ENCODE measurements at places on chromosomes 1 and 21. TPM values are rescaled to one million over a fixed set of nuclear protein-coding genes. Genes with fewer than 3 reads are reported as not detected.

Gene LAX1
- total RNA-seq = 0.26 TPM

Gene FAM72C
- 0.16 TPM for total RNA-seq

Gene FCGR3A
- 53.7 TPM for total RNA-seq

Gene METTL25B
- total RNA-seq = 14.6 TPM

Gene CDC42
- total RNA-seq = 149 TPM

Gene DYNLT5
- 3.2 TPM for total RNA-seq

Gene LPAR3
- 22.1 TPM for total RNA-seq

Gene VSIG8
- not detected for total RNA-seq

Gene PUM1
- total RNA-seq = 75.1 TPM

Gene QSOX1
- total RNA-seq = 328 TPM

Gene SPATA6
- total RNA-seq = 15.2 TPM

Gene DIRAS3
- total RNA-seq = 1.4 TPM

DNA sequence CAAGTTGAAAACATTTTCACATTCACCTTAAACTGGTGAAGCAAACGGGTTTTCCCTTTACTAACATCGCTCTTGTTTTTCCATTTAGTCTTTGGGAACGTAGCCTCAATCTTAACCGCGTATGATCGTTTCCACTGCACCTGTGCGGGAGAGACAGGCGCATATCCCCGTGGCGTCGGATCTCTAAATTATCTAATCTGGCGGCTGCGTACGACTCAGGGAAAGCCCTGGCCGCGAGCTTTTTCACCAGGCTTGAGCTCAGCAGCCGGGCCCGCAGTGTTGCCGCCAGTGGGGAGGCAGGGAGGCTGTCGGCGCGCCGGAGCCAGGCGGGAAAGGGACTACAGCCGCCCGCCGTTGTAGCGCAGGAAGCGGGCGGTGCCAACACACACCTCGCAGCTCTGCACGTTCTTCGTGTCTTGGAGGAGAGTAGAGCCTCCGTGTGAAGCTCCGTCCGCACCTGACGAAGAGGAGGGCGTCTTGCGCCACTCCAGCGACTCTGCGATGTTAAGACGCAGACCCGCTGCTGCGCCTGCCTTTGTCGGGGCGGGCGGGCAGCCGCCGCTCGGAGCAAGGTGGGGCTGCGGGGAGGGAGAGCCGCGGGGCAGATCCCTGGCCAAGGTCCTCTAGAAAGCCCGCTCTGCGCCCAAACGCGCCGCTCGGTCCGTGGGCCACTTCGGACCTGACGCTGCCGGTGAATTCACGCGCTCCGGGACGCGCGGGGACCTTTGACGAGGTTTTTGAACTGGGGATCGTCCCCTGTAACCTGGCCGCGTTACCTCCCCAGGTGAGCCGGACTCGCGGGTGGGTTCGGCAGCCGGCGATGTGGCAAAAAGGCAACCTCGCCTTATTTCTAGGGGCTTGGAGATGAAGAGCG is 18.5 kb upstream of the TBX15 start:
- no peak for DNase-seq

GRCh38 chr21:43609501-43610340 is 49.6 kb downstream of the HSF2BP start:
- DNase-seq = peak; percentile 39

DNA sequence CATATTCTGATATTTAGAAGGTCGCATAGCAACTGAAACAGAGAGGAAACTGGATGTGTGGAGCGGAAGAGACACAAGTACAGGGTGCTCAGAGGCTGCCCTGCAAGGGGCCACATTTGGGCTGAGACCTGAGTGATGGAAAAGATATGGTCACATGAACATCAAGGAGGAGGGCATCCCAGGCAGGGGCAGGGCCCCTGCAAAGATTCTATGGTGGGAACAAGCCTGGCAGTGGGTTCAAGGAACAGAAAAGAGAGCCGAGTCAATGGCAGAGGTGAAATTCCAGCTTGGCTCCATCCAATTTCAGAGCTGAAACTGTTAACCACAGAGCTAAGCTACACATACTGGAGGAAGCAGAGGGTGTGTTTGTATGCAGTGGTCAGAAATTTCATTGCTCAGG is 227.7 kb downstream of the PRDM2 start:
- no peak for DNase-seq

- DNase-seq = peak; percentile 23
These were observed 65.7 kb upstream of the FCGR2A start for GRCh38 chr1:161439280-161440232.

DNA sequence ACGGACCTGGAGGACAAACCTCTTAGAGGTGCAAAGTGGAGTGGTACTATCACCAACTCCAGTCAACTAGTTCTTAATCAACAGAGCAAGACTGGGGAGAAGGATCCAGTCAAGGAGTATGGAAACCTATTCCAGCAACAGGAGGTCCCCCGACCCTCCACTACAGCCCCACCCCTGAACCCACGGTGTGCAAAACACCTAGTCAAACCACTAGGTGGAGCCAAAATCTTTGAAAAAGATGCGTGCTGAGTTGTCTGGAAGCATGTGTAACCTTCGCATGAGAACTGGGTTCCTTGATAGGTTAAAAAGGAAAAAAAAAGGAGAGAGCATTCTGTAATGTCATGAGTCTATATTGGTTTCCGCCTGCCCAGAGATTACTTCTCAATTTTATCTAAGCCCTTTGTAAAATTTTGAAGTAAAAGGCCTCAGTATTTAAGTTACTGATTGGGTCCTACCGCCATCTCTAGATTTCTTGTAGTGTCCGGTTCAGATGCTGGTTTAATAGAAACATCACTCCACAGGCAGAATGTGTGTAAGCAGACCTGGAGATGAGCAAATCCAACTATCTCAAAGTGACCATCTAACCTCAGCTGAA is 81.9 kb upstream of the HAO2 start:
- no peak for DNase-seq

DNA sequence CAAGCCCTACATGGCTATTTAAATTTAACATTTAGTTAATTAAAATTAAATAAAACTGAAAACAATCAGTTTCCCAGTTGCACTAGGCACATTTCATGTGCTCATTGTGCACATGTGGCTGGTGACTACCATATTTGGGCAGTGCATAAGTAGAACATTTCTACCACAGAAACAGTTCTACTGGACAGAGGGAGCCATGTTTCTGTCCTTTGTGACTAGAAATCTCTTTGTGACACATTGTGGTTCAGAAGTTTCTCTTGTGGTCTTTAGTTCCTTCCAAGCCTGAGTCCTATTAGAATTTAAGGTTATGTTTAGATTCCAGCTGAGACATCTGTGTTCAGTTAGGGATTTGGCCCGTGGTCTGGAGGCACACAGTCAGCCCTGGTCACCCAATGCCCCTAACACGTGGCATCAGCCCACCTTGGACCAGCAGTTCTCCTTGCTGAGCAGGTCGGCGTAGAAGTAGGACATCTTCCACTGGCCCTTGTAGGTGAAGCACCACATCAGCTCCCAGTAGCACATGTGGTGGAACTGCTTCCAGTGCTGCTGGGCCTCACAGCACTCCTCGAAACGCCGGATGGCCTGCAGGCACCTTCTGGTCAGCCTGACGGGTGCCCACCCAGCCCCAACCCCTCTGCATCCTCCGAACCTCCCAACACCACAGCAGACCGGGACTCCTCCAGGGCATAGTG is 29.1 kb downstream of the TTC39A start:
- DNase-seq = no peak

- DNase-seq = no peak
These were observed 34.9 kb upstream of the SCYL3 start for GRCh38 chr1:169928438-169929209.

DNA sequence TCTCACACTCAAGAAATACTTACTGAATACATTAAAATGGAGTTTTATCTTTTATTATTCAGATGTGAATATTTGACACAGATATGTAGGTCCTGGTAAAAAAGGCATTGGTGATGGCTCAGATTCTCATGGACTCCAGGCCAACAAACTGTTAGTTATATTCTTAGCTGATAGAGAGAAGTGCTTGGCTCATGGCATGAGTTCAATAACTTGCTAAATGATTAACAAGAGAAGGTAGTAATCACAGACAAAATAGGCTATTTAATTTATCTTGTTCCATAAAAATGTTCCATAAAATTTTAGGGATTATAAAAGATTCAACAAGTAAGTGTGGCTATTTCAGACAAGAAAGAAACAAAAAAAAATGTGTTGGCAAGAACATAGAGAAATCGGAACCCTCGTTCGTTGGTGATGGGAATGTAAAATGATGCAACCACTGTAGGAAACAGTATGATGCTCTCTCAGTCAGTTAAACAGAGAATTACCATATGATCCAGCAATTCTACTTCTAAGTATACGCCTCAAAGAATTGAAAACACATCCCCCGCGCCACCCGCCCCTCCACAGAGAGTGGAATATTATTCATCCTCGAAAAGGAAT is 737.8 kb upstream of the ADAMTS5 start:
- DNase-seq = no peak

GRCh38 chr1:147569587-147570241 is 28.4 kb downstream of the BCL9 start:
- DNase-seq = no peak

DNA sequence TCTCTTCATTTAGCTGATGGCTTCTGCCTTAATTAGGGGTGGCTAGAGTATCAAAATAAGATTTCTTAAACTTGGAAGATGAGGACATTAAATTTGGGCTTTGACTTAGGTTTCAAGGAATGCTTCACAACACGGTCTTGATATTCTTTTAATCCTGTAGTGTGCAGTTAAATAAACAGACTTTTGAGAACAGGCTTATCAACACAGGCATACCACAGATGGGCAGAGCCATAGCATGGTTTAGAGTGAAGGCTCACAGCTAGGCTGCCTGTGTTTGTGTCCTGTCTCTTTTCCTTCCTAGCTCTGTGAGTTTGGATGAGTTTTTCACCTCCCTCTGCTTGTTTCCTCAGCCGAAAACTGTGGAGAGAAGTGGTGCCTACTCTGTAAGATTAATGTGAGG is 102.3 kb upstream of the IPO9 start:
- DNase-seq = no peak

- no peak for DNase-seq
These were observed 48.3 kb downstream of the ATG4C start for GRCh38 chr1:62832276-62832675.

- no peak for DNase-seq
These were observed 43.3 kb downstream of the PHC2 start for GRCh38 chr1:33387625-33388024.

GRCh38 chr1:220149742-220150141 is 55.8 kb downstream of the IARS2 start:
- DNase-seq = no peak

GRCh38 chr1:41041614-41042270 is 20.2 kb upstream of the SLFNL1 start:
- DNase-seq = no peak

- no peak for DNase-seq
These were observed 56.7 kb downstream of the AKT3 start for GRCh38 chr1:243793298-243793697.

- no peak for DNase-seq
These were observed 1.0 kb downstream of the RAB7B start for GRCh38 chr1:206002160-206002559.

GRCh38 chr1:219109424-219110018 is 64.2 kb upstream of the LYPLAL1 start:
- DNase-seq = no peak

GRCh38 chr1:5722635-5723164 is 269.5 kb downstream of the NPHP4 start:
- no peak for DNase-seq

- no peak for DNase-seq
These were observed 60.8 kb upstream of the CLDN14 start for GRCh38 chr21:36540700-36541099.

DNA sequence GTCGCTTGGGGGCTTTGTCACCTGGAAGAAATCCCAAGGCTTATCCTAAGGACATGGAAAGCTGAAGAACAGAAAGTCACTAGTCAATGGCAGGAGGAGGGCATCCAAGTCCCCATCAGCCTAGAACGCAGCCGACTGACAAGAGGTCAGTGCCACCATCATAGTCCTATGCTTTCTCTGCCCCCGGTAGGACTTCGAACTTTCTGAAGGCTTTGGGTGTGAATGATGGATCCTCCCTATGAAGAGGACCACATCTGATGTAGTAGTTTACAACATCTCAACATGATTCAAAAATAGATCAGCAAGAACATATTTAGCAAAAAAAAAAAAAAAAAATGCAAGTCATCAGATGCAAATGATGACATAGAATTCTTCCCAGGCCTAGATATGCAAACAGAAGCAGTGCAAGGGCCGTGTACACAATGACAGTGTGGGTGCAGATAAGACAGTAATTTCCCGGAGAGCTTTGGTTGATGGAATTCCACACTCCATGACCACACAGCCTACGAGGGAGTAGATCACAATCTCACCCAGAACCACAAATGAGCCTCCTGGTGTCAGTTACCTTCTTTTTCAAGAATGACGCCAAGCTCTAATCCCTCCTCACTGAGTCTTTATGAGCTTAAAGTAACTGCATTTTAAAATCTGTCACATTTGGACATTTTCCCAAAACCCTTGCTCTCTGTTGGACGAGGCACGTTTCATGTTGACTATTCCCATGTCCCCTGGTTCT is 88.2 kb downstream of the PSMG1 start:
- no peak for DNase-seq

DNA sequence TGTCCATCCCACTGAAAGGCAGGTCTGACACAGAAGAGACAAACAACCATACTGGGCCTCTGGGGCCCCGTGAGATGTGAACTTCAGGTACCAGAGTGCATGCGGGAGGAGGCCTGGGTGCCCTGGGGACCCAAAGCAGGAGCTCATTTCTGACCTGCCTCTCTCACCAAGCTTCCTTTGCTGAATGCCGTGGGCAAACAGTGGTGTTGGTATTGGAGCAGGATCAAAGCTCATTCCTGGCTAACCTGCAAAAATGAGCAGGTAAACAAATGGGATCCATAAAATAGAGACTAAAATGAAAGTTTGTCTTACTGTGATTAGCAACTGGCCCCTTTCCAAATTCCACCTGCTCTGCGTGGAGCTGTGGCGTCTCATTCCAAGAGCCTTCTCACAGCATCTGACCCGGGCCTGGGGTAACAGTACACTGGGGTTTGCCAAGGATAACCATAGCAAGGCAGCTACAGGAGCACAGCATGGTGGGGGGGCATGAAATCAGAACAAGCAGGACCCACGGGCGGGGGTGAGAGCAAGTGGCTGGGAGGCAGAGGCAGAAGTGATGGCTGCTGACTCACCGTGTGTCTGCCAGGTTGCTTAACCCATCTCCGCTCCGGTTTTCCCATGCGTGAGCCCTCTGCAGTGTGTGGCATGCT is 103.6 kb downstream of the KIF26B start:
- DNase-seq = no peak

DNA sequence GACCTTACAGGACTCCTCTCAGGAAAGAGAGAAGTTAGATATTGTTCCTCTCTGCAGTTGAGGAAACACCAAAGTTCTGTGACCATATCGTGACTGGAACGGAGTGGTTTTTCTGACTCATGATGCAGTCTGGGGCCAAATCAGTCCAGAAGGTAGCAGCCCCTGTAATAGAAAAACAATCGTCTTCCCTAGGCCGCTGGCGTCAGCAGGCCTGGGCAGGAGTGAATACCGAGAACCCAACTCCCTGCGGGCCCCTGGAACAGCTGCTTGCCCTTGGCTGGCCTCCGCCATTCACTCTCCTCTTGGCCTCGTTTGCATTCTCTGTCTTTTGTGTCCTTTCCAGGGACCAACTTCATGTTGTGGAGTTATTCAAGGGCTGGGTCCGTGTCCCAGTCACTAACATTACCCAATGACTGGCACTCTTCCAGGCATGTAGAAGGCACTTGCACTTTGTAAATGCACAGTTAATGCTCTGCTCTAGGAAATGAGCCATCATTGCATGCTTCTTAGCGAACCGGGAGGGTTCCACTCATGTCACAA is 10.9 kb upstream of the CD101 start:
- peak; percentile 90 for DNase-seq

- no peak for DNase-seq
These were observed 119.2 kb downstream of the SYF2 start for GRCh38 chr1:25113086-25113485.

- DNase-seq = no peak
These were observed 8.5 kb downstream of the ERRFI1 start for GRCh38 chr1:8017495-8018197.

- no peak for DNase-seq
These were observed 805 bp downstream of the ATG4C start for GRCh38 chr1:62784509-62785365.

Measured in left cardiac atrium (tissue), 4 donors.